ENCODE measurements at places on chromosomes 13 and 19. TPM values are rescaled to one million over a fixed set of nuclear protein-coding genes. Genes with fewer than 3 reads are reported as not detected.

- no peak for DNase-seq
Measured at GRCh38 chr13:46648166-46648607, 95.2 kb downstream of the LRCH1 start.

GRCh38 chr13:24911133-24911908 lies 147.4 kb downstream of the RNF17 start:
- no peak for DNase-seq

- DNase-seq, result no peak
Measured at GRCh38 chr13:109481040-109481439, 305.3 kb downstream of the IRS2 start.

DNA sequence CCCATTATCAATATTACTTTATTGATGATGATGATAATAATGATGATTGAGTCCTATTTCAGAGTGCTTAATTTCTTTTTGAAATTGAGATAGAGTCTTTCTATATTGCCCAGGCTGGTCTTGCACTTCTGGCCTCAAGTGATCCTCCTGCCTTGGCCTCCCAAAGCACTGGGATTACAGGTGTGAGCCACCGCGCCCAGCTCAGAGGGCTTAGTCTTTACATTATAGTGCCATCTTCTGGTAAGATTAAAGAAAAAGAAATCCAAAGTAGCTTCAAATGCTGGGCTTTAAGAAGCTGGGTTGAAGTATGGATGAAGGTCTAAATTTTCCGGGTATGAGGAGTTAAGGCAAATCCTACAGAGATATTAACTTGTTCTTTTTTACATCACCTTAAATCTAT lies 3.4 kb upstream of the ZNF333 start:
- no peak for DNase-seq

DNA sequence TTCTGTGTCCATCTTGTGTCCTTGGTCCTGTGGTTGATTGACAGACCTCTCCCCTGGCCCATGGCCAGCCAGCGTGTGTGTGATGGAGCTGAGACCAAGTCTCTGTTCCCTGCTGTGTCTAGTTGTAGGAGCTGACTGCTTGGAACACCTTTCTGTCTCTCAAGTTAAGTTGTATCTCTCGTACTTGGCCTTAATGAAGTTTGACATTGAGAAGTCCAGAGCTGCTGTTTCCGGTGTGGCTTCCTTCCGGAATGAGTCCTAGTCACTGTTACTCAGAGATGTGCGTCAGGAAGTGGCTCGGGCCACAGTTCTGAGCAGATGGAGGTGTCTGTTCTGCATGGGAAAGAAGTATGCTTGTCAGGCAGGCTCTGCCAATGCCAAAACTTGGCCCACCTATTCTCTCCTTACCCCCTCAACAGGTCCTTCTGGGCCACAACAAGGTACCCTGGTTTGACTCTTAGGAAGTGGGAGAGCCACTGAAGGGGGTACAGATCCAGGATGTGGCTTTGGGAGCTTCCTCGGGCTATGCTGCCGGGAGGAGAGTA lies 54.3 kb downstream of the GATAD2A start:
- peak; percentile 46 for DNase-seq

The VSIG10L gene
- 0.66 TPM for total RNA-seq

The ZFP30 gene
- 7.7 TPM for total RNA-seq

DNA sequence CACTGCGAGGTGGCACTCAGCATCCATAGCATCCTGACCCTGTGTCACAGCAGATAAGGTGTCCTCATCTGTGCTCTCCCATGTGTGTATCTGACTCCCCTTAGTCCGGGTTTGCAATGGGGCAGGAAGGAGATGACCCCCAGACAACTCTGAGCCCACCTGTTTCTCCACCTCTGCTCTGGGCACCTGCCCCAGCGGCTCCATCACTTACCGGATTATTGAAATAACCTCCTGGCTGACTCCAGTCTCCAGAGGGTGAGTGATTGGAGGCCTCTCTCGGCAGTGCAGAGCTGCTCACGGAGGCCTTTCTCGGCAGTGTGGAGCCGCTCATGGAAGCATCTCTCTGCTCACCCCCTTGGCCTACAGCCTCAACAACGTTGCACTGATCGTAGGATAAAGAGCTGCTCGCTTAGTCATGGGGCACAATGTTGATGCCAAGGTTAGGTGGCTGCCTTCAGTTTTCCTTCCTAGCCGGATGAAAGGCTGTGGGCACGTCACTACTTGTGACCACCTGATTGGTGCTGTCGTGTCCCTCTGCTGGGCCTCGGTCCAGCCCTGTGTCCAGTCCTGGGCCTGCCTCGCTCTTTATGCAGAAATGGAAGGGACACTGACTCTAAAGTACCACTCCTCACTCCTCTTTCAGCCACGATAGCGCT lies 67.6 kb downstream of the TEX29 start:
- DNase-seq, result no peak

DNA sequence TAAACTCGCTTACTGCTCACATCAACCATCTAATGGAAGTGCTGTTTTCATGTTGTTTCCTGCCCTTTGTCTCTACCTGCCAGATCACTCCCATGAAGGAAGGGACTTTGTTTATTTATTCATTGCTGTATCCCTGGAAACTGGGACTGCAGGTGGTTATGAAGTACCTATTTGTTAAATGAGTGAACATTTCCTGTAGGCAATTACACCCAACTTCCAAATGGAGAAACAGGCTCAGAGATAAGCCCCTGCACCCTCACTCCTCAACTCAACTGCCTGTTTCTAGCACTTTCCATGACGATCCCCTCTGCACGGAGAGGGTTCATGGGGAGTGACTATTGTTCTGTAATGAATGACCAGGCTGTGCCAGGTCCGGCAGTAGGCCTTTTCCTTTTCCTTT lies 1.9 kb upstream of the SELENOW start:
- no peak for DNase-seq

- no peak for DNase-seq
Measured at GRCh38 chr13:51348069-51348967, 8.8 kb downstream of the SERPINE3 start.

DNA sequence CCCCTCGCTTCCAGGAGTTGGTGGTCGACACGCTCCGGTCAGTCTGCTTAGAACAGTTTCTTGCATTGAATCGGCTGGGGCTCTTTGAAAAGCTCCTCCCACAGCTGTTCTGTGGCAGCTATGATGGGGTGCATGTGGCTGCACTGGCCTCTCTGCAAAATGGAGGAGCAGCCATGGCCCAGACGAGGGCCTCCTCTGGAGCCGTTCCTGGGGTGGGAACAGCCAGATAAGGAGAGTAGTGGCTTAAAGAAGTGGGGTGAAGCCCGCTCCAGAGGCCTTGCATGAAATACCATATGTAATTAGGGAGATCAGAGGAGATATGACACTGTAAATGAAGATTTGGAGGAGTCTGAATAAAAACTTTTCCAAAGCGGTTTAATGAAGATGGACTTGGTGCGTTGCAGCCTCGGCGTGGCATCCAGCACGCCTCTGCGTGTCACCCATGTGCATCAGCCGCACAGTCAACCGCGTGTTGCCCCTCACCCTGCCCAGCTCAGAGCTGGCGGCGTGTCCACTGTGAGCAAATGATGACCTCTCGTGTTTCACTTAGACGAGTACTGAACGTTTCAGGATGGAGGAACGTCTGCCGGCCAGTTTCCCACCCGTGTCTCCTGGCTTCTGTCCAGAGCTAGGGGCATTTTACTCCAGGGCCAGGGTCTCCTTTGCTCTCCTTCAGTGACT lies 199.2 kb downstream of the TEX29 start:
- no peak for DNase-seq

The PNMA8B gene
- total RNA-seq, result 0.55 TPM

The EXOC3L2 gene
- 1.8 TPM for total RNA-seq

GRCh38 chr13:50998326-50998725 lies 88.7 kb downstream of the RNASEH2B start:
- no peak for DNase-seq

The TPP2 gene
- 29.0 TPM for total RNA-seq

DNA sequence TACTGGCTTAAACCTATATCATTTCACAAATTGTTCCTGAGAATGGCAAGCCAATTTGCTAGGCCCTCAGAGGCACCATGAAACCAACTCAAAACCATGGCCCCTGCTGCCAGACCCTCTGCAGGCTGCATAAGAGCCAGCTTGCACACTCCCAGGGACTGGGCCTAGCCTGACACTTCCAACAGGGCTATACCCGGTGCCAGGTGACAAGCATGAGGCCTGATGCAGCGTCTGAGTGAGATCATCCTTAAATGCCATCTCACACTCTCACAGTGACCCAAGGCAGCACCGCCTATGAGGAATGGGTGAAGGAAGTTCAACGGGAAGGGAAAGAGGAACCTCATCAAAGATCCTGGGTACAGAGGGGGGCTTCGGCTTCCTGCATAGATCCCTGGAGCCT lies 65.6 kb downstream of the C13orf42 start:
- no peak for DNase-seq

- no peak for DNase-seq
Measured at GRCh38 chr13:44698066-44698465, 121.9 kb upstream of the TSC22D1 start.

The MEF2B gene
- total RNA-seq, result 0.49 TPM

DNA sequence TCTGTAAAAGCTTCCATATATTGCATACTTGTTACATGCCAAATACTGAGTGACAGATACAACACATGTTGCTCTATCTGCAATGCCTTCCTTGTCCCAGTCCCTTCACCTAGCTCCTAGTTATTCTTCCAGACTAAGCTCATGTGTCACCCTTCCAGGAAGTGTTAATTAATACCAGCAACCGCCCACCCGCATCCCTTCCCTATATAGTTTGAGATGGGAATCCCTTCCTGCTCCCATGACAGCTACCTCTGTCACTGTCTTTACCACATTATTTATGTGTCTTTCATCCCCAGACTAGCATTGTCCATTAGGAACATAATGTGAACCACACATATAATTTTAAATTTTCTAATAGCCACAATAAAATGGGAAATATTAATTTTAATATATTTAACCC lies 49.5 kb upstream of the FRY start:
- DNase-seq, result no peak

The ZNF709 gene
- total RNA-seq, result 1.1 TPM

- DNase-seq, result no peak
Measured at GRCh38 chr19:1249990-1250436, 1.6 kb downstream of the MIDN start.

GRCh38 chr13:63773476-63773875 lies 2357.8 kb upstream of the PCDH20 start:
- no peak for DNase-seq

- no peak for DNase-seq
Measured at GRCh38 chr13:104086759-104087158, 1020.5 kb upstream of the SLC10A2 start.

- no peak for DNase-seq
Measured at GRCh38 chr13:99282264-99283231, 24.4 kb upstream of the GPR18 start.

- DNase-seq, result no peak
Measured at GRCh38 chr13:111227405-111227804, 93.0 kb upstream of the TEX29 start.

The MCEMP1 gene
- 0.60 TPM for total RNA-seq

GRCh38 chr13:29195456-29195855 lies 375.3 kb downstream of the MTUS2 start:
- no peak for DNase-seq

The CLEC4M gene
- total RNA-seq, result not detected

DNA sequence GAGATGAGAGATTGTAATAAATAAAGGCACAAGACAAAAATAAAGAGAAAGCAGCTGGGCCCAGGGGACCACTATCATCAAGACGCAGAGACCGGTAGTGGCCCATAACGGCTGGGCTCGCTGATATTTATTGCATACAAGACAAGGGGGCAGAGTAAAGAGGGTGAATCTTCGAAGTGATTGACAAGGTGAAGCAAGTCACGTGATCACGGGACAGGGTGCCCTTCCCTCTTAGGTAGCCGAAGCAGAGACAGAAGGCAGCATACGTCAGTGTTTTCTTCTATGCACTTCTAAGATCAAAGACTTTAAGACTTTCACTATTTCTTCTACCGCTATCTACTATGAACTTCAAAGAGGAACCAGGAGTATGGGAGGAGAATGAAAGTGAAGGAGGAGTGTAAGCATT lies 4.6 kb upstream of the PRKCG start:
- no peak for DNase-seq

The NAXD gene
- 28.0 TPM for total RNA-seq

DNA sequence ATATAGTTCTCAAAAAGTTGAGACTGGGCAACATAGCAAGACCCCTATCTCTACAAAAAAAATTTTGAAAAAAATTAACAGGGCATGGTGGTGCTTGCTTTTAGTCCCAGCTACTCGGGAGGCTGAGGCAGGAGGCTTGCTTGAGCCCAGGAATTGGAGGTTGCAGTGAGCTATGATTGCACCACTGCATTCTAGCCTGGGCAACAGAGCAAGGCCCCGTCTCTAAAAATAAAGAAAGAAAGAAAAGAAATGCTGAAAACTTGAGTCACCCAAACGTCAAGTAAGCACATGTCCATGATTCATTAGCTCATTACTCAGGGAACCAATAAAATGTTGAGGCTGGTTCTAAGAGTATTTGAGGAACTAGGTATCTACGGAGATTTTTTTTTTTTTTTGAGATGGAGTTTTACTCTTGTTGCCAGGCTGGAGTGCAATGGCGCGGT lies 33.9 kb upstream of the SEMA6B start:
- DNase-seq, result no peak

- DNase-seq, result no peak
Measured at GRCh38 chr13:98761986-98762616, 9.6 kb upstream of the SLC15A1 start.

DNA sequence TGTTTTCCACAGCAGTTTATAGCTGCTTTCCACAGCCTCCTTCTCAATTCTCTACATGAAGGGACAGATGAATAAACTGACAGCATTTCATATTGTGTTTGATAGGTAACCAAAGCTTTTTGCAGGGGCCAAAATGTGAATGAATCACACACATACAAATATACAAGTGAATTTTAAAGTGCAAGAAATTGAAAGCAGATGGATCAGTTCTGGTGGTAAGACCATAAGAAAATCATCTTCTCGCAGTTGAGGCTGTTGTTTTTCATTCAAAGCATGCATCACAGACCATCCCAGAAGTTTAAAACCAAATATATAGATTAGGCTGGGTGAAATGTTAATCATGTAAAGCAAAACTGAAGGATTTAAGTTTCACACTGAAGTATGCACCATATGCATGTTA lies 1569.4 kb downstream of the PCDH9 start:
- no peak for DNase-seq

DNA sequence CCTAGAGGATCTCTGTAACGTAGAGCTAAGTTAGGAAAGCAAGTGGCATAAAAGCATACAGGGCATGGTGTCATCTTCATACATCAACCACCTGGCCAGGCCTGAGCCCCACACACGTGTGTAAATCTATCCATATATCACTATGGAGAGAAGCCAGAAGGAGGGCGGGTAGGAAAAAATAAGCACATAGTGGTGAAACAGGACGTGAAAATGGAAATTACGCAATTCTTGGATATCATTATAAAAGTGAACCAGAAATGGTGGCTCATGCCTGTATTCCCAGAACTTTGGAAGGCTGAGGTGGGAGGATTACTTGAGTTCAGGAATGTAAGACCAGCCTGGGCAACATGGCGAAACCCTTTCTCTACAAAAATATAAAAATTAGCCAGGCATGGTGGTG lies 43.4 kb downstream of the PDCD5 start:
- no peak for DNase-seq

DNA sequence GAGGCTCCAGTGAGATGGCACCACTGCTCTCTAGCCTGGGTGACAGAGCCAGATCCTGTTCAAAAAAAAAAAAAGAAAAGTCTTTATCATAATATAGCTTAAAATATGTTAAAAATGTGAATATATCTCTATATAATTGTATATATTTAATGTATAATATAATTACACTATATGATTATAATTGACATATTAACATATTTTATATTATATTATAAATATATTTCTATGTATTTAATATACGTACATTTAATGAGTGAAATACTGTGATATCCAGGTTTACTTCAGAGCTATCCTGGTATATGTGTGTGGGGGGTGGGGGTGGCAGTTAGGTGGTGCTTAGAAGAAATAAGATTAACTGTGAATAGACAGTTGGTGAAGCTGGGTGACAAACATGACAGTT lies 35.6 kb upstream of the SPRY2 start:
- DNase-seq, result no peak

Data from left ventricle myocardium inferior (tissue), 1 donor.